ENCODE measurements at places on chromosomes 16 and 17. TPM values are rescaled to one million over a fixed set of nuclear protein-coding genes. Genes with fewer than 3 reads are reported as not detected.

The KCNJ2 gene
- 9.2 TPM for total RNA-seq

The CFAP119 gene
- total RNA-seq: 5.1 TPM

The NPIPA2 gene
- total RNA-seq: 3.9 TPM

The TMEM95 gene
- total RNA-seq: 0.26 TPM

The MYH3 gene
- total RNA-seq: 2.3 TPM

The PAFAH1B1 gene
- total RNA-seq: 112 TPM

The FN3K gene
- 39.4 TPM for total RNA-seq

The SNN gene
- total RNA-seq: 4.2 TPM

The ABCC3 gene
- total RNA-seq: 211 TPM

The C17orf113 gene
- total RNA-seq: 1.2 TPM

The KRTAP9-6 gene
- total RNA-seq: not detected

The HERPUD1 gene
- 159 TPM for total RNA-seq

The AOC2 gene
- total RNA-seq: 0.92 TPM

The SDK2 gene
- total RNA-seq: 1.6 TPM

The TRPV2 gene
- 15.2 TPM for total RNA-seq

The MT1G gene
- total RNA-seq: 83.8 TPM

The EFCAB3 gene
- not detected for total RNA-seq

The NACA2 gene
- not detected for total RNA-seq

The GJD3 gene
- 1.4 TPM for total RNA-seq

The ORMDL3 gene
- total RNA-seq: 58.3 TPM

The IL17C gene
- total RNA-seq: not detected

The FBXW10B gene
- total RNA-seq: 0.75 TPM

The RPS2 gene
- 1,284 TPM for total RNA-seq

The PRPSAP1 gene
- 63.0 TPM for total RNA-seq

All from mucosa of descending colon (tissue), 3 donors.